ENCODE measurements at places on chromosomes 7 and 10.
A peak's percentile ranks its signal among the peaks of the same experiment; 100 is the strongest.

- DNase-seq, result no peak
Measured at GRCh38 chr10:79339266-79339665, 8.0 kb upstream of the PPIF start.

GRCh38 chr10:66925896-66926715 is at the start of gene LRRTM3:
LRRTM3 (plus strand) TSS chr10:66926036.
- DNase-seq, result peak; percentile 96

GRCh38 chr10:25076506-25077177 is 60.2 kb downstream of the THNSL1 start:
- DNase-seq, result no peak

DNA sequence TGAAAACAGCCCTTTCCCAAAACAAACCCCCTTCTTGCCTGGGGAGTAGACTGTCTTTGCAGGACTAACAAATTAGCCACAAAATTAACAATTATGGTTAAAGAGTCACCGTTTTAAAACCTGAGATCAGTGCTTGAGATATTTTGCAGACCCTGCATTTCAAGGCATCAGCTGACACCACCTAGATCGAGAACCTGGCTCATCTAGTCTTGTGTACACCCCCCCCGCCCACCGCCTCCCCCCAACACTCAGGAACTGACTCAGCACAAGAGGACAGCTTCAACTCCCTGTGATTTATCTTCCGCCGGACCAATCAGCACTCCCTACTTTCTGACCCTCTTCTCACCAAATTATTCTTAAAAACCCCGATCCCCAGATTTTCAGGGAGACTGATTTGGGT is 737.1 kb downstream of the PHTF2 start:
- DNase-seq, result no peak

Data from Kasumi-1 (cell line).